Activated naive CD4-positive, alpha-beta T cell treated with Interleukin-2 at 50 U/mL for 16 hours (primary cell): ENCODE measurements at places on chromosomes 5 and 9.
A peak's percentile ranks its signal among the peaks of the same experiment; 100 is the strongest.

- DNase-seq: no peak
Observed at GRCh38 chr9:78103971-78104433, 72.4 kb upstream of the GNAQ start.

DNA sequence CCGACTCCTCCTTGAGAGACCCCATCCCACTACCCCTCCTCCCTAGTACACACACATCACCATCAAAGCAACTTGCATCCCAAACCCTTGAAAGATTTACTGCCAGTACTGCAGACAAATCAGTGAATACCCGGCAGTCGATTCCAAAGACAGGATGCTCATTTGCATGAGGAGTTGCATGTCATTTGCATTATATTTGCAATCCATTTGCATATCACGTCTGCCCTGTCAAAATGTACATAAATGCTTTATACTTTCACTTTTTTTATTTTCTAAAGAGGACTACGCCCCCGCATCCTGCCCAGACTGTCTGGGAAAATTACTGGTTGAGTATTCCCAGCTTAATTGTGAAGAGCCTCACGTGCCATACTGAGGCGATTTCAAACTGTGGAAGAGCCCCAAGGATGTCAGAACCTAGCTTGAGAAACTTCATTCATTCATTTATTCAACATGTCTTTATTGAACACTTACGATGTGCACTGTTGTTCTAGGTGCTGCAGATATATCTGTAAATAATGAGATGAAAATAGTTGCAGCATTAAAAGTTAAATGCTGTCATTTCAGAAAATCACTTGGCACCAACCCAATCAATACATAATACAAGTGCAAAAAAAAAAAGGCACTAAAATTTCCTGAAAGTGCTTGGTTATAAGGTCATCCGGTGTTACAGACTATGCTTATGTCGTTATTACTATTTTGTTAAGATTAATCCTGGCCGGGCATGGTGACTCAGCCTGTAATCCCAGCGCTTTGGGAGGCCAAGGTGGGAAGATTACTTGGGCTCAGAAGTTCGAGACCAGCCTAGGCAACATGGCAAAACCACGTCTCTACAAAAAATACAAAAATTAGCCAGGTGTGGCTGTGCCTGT is 17.2 kb upstream of the SIL1 start:
- DNase-seq: no peak

DNA sequence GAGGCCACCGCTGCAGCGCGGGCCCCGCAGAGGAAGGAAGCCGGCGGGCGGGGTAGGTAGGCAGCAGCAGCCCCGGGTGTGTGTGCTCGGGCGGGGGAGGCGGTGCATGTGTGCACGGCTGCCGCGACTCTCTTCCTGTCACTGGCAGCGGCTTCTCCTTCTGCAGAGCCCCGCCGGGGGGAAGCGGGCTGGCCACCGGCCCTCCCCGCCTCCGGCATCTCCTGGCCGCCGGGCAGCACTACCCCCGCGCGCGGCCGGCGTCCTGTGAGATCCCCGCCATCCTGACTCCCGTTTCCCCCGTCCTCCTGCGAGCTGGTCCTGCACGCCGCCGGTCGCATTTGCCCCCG is 315 bp downstream of the PIK3R1 start:
- DNase-seq: no peak

DNA sequence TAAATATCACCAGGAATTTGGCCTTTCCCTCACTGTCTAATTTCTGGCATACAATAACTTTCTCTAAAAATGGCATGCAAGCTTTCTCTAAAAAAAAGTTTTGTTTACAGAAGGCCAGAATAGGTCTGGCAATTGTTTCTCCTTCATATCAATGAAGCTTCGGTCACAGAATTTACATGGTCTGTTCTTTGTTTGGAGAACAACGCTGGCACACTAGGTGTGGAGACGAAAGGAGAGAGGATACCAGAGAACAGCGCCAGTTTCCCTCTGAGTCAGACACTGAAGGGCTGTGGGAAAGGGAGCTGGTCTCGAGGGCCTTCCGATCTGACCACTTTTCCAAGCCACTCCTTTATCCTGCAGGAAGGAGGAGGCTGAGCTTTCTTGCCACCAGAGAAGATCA is 60.1 kb upstream of the ITGA1 start:
- no peak for DNase-seq

DNA sequence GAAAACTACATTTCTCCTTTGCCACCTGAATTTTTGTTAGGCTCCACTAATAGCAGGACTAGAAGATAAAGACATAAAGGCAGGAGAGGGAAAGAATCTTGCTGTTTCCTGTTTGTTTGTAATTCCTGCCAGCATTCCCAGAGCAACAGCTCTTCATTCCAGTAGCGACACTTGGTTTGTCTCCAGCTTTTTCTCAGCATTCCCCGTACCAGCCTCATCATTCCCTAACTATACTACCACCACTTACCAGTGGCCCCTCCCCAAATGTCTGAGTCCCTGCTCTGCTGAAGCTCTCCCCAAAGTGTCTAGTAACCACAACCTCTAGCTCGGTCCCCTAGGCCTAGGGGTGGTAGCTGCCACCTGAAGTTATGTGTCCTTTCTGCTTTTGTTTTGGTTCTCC is 18.6 kb downstream of the CETN3 start:
- no peak for DNase-seq

DNA sequence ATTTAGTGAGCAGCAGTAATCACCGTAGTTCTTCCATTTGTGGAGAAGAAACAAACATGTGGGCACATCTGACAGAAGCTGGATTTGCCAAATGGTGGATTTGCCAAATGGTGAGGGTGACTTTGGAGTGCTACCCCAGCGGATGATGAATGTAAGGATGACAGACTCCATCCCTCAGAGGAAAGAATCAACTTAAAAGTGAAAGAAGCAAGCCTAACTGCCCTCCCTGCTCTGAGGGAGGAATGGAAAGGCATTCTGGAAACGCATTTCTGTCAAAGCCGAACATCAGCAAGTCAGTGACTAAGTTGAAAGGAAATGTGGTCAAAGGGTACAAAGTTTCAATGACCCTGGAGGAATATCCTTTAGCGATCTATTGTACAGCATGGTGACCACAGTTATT is 143.5 kb downstream of the GPBP1 start:
- DNase-seq: no peak

- DNase-seq: no peak
Observed at GRCh38 chr9:129285979-129286772, 108.1 kb upstream of the IER5L start.

- DNase-seq: no peak
Observed at GRCh38 chr5:132203464-132203818, 24.2 kb downstream of the P4HA2 start.

- DNase-seq: no peak
Observed at GRCh38 chr9:124908098-124908497, 32.8 kb downstream of the GOLGA1 start.

- no peak for DNase-seq
Observed at GRCh38 chr9:73655831-73656230, 504.2 kb downstream of the ANXA1 start.

GRCh38 chr5:5752844-5753243 is 330.4 kb downstream of the ICE1 start:
- no peak for DNase-seq

DNA sequence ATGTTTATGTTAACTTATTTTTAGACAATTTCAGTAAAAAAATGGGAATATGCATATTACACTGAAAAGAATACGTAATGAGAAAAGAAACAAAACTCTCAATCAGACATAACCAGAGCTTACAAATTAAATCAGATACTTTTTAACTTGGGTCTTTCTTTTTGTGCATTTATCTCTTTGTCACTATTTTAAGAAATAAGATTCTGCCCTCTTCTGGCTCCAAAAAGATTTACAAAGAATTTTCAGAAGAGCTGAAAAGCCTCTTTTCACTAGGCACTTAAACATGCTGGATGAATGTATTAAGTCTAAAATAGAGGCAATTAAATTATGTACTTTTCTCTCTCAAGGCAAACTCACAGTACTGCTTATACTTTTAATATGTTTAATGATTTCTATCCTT is 55.5 kb downstream of the CEP120 start:
- DNase-seq: no peak

- DNase-seq: peak; percentile 16
Observed at GRCh38 chr9:132404228-132404881, 2.3 kb downstream of the TTF1 start.
